ENCODE measurements at places on chromosomes 12 and 14. TPM values are rescaled to one million over a fixed set of nuclear protein-coding genes. Genes with fewer than 3 reads are reported as not detected.

Gene RIC8B
- total RNA-seq: 14.2 TPM

Gene FAM90A1
- total RNA-seq: not detected

Gene A2ML1
- not detected for total RNA-seq

GRCh38 chr14:21070610-21071224 is 613 bp downstream of the ARHGEF40 start:
- peak; percentile 94 for DNase-seq
- no peaks in the 10 kb centered on the region for H3K27me3 ChIP-seq

DNA sequence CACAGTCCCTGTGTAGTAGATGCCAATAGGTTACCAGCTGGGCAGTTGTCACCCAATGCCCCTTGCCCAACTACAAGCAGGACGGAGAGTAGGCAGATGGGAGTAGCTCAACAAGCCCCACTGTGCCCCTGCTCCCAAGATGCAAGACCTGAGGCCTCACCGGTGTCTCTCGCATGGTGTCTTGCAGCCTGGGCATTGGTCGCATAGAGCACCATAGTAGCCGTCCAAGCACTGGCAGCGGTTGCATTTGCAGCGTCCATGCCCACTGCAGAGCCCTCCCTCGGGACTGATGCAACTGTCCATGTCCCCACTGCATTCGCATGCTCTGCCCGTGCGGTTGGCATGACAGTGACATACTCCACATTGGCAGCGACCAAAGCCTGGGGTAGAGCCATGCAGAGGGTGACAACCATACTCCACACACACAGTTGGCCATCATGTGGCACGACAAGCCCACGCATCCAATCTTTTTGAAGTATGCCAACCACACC is 11.9 kb upstream of the CSAD start:
- peaks cover 4% of the 10 kb centered on the region for H3K4me1 ChIP-seq
- peaks cover 7% of the 10 kb centered on the region for H3K27me3 ChIP-seq
- no peak overlapping the region for H3K4me3 ChIP-seq
- DNase-seq: no peak
- no peak overlapping the region for H3K27ac ChIP-seq

DNA sequence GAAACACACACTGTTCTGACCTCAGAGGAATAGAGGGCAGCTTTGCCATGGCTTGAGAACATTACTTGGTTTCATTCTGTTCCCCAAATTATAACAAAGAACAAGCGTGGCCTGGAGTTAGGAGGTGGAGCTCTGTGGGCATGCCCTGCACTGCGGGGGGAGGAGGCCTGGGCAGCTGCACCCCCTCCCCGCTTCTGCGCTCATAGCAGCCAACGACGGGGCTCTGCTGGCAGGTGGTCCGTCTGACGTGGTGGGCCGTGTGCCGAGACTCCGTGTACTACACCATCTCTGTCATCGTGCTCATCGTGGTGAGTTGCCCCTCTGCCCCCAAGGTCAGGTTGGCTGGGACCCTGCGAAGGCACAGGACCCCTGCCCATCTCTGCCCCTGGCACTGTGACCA is 70.4 kb upstream of the RIN3 start:
- H3K4me3 ChIP-seq: no peak overlapping the region
- H3K27me3 ChIP-seq: no peaks in the 10 kb centered on the region
- DNase-seq: no peak

- no peaks in the 10 kb centered on the region for H3K4me1 ChIP-seq
- no peak overlapping the region for H3K27ac ChIP-seq
- no peak for DNase-seq
- H3K4me3 ChIP-seq: no peak overlapping the region
These were observed 182.3 kb upstream of the PWP1 start for GRCh38 chr12:107503129-107503855.

GRCh38 chr14:85254711-85255110 is 275.2 kb upstream of the FLRT2 start:
- H3K36me3 ChIP-seq: no peaks in the 10 kb centered on the region
- no peaks in the 10 kb centered on the region for H3K27me3 ChIP-seq
- no peak for DNase-seq
- no peak overlapping the region for H3K4me3 ChIP-seq
- no peak overlapping the region for H3K27ac ChIP-seq

- DNase-seq: peak; percentile 47
- H3K36me3 ChIP-seq: no peaks in the 10 kb centered on the region
- H3K27me3 ChIP-seq: no peaks in the 10 kb centered on the region
- H3K4me1 ChIP-seq: peaks cover 99% of the 10 kb centered on the region
These were observed 39.9 kb downstream of the LTBP2 start for GRCh38 chr14:74571901-74572725.

DNA sequence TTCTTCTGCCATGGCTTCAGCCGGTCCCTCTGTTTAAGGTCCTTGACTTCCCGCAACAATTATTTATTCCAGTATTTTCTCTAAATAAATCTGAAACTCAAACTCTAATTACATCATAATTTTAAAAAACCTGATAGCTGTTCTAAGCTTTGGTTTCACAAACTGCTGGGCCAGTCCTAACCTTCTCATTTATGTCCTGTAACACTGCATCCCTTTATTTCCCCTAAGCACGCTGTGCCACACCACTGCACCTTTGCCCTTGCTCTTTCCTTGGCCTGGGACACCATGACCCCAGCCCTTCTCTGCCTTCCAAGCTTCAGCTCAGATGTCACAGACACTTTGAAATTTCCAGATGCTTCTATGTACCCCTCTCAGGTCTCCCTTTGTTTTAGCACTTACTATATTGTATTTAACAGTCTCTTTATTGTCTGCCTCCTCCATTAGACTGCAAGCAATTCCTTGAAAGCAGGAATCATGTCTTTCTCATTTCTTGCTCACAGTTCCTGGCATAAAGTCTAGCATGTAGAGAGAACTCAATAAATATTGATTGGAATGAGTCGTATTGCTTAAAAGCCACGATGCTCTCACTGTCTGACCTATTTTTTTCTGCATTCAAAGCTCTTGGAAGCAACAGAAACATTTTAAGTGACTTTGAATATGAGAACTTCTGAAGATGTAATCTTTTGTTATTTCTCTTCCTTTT is 111.1 kb downstream of the ERGIC2 start:
- peaks cover 3% of the 10 kb centered on the region for H3K36me3 ChIP-seq
- no peak overlapping the region for H3K27ac ChIP-seq
- H3K27me3 ChIP-seq: no peaks in the 10 kb centered on the region
- H3K4me3 ChIP-seq: no peak overlapping the region
- DNase-seq: no peak
- no peaks in the 10 kb centered on the region for H3K4me1 ChIP-seq

- no peaks in the 10 kb centered on the region for H3K36me3 ChIP-seq
- no peak for DNase-seq
- peaks cover 34% of the 10 kb centered on the region for H3K4me1 ChIP-seq
These were observed 10.1 kb upstream of the SAV1 start for GRCh38 chr14:50678163-50678562.

GRCh38 chr12:113649256-113649830 is 177.7 kb upstream of the LHX5 start:
- H3K27ac ChIP-seq: no peak overlapping the region
- H3K36me3 ChIP-seq: no peaks in the 10 kb centered on the region
- H3K27me3 ChIP-seq: peaks cover 38% of the 10 kb centered on the region
- DNase-seq: no peak
- H3K4me3 ChIP-seq: no peak overlapping the region
